ENCODE measurements at places on chromosomes 2 and 18.

- DNase-seq = no peak
These were observed 23.2 kb upstream of the LPIN2 start for GRCh38 chr18:3036108-3036507.

GRCh38 chr18:13163167-13163927 lies 55.2 kb upstream of the LDLRAD4 start:
- no peak for DNase-seq

- DNase-seq = no peak
These were observed 244.9 kb downstream of the LOXHD1 start for GRCh38 chr18:46411867-46412690.

- no peak for DNase-seq
These were observed 10.0 kb downstream of the WIPF1 start for GRCh38 chr2:174587579-174587978.

DNA sequence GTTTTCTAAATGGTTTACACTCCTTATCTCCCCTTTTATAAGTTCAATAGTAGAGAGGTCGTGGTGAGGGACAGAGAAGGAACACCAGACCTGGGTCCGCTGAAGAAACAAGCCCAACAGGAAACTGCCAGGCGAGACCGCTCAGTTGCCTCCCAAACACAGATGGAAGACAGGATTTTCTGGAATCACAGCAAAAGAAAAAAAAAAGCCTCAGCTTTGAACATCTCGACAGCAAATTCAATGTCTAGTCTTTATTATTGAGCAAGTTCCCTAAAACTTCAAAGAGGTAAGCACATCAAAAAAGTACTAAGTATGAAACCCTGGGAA lies 33.5 kb upstream of the GNAL start:
- no peak for DNase-seq

- no peak for DNase-seq
These were observed 780 bp downstream of the SRD5A2 start for GRCh38 chr2:31579996-31580320.

DNA sequence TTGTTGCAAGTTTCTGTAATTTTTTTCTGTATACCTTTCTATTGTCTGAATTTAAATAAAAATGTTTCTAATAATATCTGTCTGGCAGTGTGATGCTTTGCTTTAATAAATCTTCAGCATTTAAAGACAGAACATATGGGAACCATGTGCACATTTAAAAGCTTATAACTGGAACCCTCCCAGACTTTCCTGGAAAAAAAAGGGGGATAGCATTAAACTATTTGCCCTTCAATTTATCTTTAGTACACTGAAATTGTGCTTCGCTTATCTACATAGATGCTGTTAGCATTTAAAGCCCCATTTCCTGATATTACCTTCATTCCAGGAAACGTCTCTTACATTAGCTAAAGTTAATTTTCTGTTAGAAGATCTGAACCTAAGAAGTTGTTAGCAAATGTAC lies 64.6 kb downstream of the ZC3H6 start:
- DNase-seq = no peak

Measured in bone marrow (tissue), 2 donors.